ENCODE measurements at places on chromosomes 4 and X.

- no peak for DNase-seq
Observed at GRCh38 chr4:53780736-53781400, 189.6 kb upstream of the LNX1 start.

GRCh38 chrX:128818690-128819089 lies 704.6 kb downstream of the SMARCA1 start:
- no peak for DNase-seq

- DNase-seq: no peak
Observed at GRCh38 chrX:153828723-153829548, 1.4 kb downstream of the PDZD4 start.

GRCh38 chr4:2792711-2793585 lies at the start of gene SH3BP2:
SH3BP2 (plus strand) TSS chr4:2793085; CDS start chr4:2820618, 27,533 bp downstream.
- DNase-seq: peak; percentile 63

DNA sequence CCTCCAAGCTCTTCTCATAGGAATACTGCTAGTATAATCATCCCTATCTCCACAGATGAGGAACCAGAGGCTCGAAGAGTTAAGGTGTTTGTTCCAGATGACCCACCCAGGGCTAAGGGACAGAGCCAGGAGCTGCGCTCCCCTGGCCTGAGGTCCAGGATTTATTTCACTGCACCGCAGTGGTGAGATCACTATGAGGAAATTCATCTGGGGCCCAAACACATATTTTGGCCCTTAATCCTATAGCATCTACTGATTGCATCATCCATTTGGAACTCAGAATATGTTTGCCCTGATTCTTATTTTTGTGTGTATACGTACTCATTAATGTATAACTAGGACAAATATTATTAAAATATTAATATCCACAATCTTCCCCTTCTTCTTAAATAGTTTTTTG lies 100.1 kb upstream of the RBPJ start:
- no peak for DNase-seq

- DNase-seq: no peak
Observed at GRCh38 chr4:180363815-180364214, 1879.4 kb upstream of the TENM3 start.

DNA sequence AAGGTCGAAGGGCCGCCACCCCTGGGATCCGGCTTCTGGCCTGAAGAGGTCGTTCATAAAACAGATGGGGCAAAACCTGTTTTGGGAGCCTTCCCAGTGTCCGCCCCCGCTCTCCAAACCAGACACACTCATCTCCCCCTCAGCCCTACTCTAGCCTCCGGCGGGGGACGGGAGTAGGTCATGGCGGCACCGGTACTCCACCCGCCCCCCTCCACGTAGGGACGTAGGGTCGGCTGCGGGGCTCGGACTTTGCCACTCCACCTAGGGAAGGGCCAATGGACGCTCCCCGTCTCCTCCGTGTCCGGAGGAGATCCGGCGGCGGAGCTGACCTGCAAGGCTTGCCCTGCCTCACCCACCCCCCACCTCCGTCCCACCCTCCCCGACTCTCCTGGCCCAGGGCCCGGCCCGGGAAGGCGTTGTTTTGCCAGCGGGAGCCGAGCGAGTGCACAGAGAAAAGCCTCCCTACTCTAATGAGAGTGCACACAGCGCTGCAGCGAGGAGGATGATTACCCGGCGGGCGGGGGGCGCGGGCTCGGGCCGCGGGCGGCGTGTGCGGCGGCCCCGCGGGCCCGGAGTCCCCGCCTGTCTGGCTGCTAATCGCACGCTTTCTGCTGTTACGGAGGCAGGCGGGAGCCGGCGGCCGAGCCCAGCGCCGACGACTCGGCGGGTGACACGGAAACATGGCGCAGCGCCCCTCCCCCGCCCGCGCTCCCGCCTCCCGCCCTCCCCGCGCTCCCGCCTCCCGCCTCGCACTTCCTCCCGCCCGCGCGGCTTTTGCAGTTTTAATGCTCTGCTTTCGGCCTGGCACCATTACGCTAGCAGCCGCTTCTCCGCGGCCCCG lies 8.3 kb upstream of the BCOR start:
- peak; percentile 71 for DNase-seq

DNA sequence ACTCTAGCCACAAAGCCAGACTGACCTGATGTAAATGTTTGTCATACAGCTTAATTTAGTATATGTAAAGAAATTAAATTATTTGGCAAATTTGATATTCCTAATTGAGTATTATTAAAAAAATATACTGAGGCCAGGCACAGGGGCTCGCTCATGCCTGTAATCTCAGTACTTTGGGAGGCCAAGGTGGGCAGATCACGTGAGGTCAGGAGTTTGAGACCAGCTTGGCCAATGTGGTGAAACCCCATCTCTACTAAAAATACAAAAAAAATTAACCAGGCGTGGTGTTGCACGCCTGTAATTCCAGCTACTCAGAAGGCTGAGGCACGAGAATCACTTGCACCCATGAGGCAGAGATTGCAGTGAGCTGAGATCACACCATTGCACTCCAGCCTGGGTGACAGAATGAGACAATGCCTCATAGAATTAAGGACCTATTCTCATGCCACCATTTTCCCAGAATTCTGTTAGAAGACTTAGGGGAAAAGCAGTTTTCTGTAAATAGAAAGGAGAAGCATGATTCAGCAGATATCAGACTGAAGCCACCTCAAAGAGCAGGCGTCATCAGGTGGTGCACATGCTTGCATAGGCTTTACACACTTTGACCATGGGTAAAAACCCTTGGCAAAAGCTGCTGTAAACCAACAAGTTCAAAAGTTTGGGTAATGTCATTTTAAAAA lies 6.1 kb downstream of the UBQLN2 start:
- DNase-seq: no peak

DNA sequence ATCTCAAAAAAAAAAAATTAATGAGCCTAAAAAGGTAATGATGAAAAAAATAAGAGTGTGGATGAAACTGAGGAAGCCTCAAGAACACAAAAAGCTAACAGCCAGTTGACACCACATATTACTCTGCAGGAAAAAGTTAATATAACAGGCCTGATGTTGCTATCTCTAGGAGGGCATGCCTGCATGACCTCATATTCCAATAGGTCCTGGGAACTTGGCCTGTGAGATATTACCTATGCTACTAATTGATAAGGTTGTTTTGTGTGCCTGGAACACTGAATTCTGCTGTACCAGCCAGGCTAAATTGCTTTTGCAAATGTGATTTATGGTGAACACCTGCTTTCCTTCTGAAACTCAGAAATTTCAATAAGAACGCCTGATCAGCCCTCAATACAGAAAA lies 15.9 kb downstream of the SLC9A7 start:
- no peak for DNase-seq

DNA sequence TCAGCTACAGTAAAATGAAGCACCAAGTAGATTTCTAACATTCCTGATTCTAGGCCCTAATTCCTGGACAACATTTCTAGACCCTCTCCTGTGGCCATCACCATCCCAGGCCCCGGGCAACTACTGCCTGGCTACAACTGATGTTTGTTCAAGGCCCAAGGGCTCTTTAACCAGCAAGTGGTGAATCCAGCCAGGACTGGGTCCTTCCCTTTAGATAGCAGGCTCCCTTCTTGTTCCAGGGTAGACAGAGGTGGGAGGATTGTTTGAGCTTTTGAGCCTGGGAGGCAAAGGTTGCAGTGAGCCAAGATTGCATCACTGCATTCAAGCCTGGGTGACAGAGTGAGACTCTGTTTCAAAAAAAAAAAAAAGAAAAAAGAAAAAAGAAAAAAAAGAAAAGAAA lies 12.7 kb upstream of the AADAT start:
- no peak for DNase-seq

DNA sequence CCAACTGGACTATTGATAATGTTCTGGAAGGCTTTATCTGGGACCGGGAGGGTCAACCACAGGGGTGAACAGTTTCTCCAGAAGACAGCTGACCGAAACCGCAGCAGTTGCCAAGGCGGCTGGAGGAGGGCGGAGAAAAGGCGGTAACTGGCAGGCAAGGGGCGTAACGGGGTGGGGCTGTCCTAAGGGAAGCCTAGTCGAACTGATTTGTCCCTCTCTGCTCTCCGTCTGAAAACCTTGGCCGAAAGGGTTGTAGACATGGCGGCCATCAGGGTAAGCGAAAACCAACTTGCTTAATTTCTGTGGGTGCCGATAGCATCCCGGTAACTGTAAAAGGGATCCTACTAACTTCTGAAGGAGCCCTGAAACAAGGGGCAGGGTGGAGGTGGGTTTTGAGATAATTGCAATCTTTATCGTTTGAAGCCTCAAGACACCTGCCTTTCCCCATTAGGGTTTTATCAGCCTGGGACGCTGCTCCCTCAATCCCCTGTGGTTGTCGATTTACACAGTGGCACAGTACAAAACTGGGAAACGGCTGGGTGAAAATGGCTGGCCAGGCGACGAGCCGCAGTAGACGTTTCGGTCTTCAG lies at the start of gene APOOL:
APOOL (plus strand) TSS at position 223 of the 590 bp plus-strand sequence; CDS start at position 259, 36 bp downstream.
- DNase-seq: peak; percentile 70

- DNase-seq: no peak
Observed at GRCh38 chrX:55715847-55716246, 1.7 kb upstream of the RRAGB start.
